Hematopoietic multipotent progenitor cell treated with erythropoietin and hydrocortisone succinate and interleukin-3 and kit ligand, for 8 days (in vitro differentiated cells): ENCODE measurements at places on chromosomes 11 and 22.

DNA sequence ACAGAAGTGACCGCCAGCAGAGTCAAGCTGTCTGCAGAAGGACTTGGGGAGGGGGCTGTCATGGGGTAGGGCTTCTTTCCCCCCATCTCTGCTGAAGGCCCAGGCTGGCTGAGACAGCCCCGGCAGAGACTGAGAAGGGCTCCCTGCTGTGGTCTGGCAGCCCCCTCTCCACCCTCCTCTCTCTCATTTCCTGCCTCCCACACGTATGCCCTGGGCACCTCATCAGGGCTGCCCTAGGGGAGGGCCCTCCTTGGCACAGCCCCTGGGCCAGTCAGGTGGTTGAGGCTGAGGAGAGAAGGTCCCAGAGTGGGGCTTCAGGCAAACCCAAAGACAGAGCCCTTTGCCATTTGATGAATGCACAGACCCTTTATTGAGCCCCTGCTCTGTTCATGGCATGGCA lies 3.6 kb downstream of the RASD2 start:
- no peak for DNase-seq

DNA sequence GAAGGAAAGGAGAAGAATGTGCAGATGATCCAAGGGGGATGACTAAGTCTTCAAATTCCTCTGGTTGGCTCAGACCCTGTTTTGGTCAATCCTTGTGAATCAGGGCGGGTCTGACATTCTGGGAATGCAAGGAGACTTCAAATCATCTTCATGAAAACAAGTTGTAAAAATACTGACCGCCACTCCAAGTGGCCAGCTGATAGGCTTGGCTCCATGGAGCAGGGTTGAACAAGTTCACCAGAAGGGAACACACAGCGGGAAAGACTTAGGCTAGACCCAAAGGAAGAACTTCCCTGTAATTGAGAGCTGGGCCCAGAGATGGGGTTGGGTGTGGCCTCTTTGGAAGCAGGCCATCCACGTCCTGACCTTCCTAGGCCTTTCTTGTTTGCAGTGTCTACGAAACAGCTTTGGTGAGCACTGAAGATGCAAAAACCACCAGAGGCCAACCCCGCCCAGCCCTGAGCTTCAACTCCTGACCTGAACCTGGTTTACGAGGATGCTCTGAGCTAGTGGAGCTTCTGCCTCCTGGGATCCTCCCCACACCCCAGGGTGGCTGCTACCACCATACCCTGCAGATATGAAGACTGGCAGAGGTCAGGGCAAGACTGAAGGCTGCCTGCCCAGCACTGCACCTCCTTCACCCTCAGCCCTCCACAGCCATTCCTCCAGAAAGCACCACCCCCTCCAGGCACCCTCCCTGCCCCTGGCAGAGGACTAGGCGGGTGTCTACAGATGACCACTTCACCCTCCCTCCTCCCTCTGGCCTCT lies 26.1 kb downstream of the GDPD5 start:
- DNase-seq: peak; percentile 25

DNA sequence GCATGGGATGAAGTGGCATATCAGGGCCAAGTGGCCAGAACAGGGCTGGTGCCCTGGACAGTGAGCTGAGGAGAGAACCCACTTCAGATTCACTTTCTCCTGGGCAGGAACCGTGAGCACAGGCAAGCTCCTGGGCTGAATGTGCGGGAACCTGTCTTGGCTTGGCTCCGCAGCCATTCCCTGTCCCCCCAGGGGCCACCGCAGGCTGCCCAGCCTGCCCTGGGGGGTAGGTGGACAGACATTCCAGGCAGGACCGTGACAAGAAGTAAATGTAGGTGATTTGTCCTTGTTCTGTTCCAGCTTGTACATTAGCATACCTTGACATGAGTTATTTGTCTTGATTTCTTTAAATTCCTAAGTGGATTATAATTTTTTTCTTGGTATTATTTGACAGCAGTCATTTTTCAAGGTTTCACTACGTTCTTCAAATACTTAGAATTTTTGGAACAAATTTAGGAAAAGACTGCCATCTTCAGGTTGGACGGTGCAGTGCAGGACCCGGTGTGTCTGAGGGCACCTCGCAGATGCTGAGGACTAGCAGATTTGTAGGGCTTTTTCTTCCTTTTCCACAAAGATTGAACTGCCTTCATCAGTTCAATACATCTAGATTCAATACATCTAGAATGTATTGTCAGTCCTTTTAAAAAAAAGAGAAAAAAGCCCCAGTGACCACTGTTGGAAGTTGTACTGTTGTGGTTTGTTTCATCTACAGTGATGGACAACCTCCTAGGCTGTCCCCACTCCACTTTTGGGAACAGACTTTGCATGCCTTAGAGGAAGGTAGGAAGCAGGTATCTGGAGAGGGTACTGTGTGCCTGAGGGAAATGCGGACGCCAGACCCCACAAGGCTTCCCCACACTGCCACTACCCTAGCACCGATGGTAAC lies 115.1 kb upstream of the RASSF10 start:
- DNase-seq: peak; percentile 48

GRCh38 chr11:67436459-67437081 lies 912 bp downstream of the PTPRCAP start:
- DNase-seq: peak; percentile 49

GRCh38 chr22:44403602-44404329 lies 91.0 kb upstream of the SHISAL1 start:
- no peak for DNase-seq

DNA sequence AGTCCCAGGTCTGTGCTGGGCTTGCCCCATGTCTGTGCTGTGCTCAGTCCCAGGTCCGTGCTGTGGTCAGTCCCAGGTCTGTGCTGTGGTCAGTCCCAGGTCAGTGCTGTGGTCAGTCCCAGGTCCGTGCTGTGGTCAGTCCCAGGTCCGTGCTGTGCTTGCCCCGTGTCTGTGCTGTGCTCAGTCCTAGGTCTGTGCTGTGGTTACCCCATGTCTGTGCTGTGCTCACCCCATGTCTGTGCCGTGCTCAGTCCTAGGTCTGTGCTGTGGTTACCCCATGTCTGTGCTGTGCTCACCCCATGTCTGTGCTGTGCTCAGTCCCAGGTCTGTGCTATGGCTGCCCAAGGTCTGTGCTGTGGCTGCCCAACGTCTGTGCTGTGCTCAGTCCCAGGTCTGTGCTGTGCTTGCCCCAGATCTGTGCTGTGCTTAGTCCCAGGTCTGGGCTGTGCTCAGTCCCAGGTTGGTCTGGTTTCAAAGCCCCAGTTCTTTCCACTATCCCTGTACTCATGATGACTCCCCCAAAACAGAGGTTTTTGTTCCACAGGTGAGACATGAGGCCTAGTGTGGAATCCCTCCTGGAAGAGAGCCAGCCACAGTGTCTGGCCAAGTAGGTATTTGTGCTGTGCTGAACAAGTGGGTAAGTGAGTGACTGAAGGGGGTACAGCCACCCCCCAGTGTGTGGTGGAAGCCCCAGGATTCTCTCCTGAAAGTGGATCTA lies 34.8 kb downstream of the IRAG1 start:
- DNase-seq: no peak

DNA sequence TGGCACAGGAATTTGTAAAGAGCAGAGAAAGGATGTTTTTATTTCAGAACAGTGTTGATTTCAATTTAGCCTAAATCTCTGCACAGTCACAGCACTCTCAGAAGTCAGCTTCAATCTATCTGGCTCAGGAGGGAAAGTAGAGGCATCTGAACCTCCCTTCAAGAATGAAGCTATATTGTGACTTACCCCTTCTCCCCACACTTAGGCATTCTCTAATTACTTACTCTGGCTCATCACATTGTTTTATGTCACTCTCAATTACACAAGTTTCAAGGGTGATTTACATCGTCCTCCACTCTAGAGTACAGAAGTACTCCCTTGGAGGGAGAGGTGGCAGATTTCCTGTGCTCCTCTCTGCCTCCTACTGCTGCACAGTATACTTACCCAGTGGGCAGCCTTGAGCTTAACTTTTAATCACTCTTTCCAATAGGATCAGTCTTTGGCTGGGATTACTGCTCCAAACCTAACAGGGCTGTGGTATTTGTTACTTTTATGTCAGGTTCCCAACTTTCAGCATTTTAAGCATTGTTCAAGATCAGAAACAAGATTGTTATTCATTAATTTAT lies 211.4 kb downstream of the AASDHPPT start:
- DNase-seq: no peak

DNA sequence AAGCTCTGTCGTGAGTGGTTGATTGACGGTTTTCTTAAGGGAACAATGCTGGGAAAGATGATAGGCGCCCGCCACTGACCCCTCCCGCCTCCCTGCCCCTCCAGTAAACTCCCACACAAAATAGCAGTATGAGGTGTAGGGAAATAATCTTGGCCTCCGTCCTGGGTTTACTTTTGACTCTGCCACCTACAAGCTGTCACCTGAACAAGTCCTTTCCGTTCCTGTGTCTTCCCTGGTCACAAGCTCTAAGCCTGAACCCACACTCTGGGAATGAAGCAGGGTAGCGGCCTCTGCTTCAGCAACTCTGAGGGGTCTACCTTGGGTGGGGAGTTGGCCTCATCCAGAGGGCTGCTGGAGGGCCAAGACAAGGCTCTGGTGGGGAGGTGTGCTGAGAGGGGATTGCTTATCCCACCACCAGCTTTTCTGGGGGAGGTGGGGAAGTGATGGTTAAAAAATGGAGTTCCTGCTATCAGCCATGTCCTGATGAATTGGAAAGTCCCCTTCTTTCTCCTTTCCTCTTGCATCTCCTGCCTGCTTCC lies 87.8 kb downstream of the CEP164 start:
- DNase-seq: no peak

- DNase-seq: no peak
Observed at GRCh38 chr22:22705328-22706100, 61.1 kb downstream of the GGTLC2 start.

- no peak for DNase-seq
Observed at GRCh38 chr11:17720796-17721171, 1.4 kb downstream of the MYOD1 start.

DNA sequence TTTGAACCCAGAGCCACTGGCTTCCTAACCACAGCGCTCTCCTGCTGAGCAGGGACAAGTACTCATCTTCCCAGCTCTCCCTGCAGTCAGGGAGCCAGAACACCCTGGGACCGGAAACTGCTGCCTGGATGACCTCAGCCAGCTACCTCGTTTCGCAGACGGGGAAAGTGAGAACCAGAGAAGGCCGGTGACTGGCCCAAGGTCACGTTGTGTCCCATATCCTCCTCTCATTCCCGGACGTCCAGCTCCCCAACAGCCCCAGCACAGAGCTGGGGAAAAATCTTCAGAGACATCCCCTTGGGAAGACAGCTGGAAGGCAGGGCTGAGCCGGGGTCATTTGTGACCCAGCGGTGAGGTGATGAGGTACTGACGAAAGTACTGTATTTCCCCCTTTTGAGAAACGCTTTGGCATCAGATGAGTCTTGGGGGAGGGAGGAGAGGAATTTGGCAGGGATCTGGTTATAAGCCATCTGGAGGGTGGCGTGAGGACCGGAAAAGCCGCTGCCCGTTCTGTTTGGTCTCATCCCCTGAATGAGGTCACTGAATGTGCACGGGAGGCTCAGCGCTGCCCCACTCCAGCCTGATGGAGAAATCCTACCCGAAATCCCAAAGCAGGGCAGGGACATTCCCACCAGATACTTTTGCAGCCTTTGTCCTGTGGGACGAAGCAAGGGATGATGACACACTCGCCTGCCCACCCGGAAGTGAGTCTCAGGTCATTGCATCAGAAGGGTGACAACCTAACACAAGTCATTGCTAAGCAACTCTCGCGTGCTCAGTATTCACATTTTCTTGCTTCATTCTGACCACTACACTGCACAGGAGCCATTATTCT lies 41.1 kb downstream of the LIF start:
- no peak for DNase-seq

DNA sequence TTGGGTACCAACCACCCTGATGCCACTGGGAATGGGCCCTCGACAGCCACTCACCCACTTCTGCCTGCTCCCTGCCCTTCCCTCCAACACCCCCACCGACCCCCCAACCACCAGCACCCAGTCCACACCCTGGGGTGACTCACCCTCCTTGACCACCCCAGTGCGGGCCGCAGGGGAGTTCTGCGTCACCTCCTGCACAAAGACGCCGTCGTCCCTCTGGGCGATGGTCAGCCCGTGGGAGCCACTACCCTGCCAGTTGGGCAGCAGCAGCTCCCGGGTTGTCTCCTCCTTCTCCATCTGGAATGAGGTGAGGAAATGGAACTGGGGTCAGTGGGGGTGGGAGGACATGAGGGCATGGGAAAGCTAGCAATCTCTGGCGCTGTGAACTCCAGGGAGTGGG lies 10.8 kb downstream of the AHNAK start:
- DNase-seq: no peak

DNA sequence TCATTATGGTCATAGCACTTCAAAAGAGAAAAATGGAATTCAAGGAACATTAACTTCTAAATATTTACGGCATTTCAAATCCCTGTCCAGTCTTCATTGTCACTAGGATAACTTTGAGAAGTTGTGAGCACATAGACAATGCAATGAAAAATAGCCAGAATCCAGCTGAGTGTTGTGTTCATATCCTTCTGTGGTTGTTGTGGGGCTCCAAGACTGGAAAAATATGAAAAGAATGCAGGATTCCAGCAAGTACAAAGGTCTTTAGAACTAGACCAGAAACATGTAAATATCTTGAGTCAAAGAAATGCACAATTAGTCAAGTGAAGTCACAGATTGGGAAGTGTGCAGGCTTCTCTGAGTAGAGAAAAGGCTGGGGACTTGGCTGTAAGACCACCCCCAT lies 68.7 kb downstream of the WT1 start:
- DNase-seq: no peak

DNA sequence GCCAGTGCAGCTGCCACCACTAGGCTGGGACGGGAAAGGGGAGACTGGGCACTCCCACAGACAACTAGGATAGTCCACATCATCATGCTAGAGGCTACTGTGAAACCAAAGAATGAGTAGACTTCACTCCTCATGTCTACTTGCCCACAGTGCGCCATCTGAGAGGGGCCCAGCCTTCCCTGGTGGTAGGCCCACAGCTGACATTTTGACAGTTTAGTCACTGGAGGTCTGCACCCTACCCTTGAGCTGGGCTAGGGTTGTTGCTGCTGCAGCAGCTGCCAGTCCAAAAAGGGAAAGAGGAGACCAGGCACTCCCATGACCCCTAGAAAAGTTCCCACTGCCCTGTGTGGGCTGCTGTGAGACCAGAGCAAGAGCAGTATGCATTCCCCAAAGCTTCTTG lies 141.2 kb downstream of the DLG2 start:
- no peak for DNase-seq

DNA sequence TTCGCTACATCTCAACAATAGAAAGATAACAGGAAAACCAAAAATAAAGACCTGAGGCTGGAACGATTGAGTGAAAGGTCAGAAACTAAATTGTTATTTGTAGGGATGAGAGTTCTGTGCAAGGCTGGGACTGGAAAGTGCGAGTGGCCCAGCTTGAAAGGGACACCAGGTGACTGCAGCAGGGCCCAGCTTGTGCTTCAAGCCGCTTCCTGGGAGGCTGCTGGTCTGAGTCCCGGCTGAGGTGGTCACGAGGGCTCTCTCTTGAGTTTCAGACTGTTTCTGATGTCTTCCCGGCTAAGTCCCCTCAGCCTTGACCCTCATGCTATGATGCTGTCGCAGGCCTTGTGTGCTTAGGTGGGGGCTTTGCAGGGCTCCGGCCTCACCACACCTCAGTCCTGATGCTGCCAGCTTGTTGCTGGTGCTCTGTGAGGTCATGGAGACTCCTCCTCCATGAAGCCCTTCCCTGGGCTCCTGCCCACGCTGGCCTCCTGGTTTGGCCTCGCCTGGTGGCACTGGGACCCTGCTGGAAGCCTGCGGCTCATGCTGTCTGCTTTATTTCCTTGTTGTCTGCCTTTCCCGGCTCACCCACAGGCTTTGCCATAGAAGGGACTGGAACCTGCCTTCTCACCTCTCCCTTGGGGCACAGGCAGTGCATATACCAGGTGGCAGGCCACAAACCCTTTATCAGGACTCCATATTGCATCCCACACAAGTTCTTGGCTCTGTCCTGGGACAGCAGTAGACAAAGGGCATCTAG lies 4.0 kb downstream of the BANF1 start:
- no peak for DNase-seq

GRCh38 chr22:43883012-43883661 lies 8.7 kb downstream of the PNPLA5 start:
- DNase-seq: peak; percentile 76
